LNCaP clone FGC (cell line): ENCODE measurements at places on chromosomes 1 and 21.
A peak's percentile ranks its signal among the peaks of the same experiment; 100 is the strongest.

GRCh38 chr1:168605443-168605842 lies 29.0 kb downstream of the XCL1 start:
- peak; percentile 46 for DNase-seq

GRCh38 chr1:27427329-27427728 lies 34.9 kb downstream of the GPR3 start:
- no peak for DNase-seq

- no peak for DNase-seq
Measured at GRCh38 chr1:87513966-87514660, 185.4 kb downstream of the LMO4 start.

DNA sequence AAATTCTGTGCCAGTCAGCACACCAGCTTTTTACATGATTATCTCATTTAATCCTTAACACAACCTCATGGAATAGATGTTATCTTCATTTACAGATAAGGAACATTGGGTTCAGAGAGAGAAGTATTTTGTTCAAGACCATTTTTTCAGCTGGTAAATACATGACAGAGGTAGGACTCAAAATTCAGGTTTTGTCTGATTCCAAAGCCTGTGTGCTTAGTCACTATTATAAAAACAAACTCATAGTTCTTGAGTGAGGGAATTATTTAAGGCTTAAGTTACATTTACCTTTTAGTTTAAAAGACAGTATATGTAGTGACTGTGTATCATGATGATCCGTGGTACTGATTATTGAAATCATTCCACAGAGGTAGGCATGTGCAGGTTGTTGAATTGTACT lies 125.2 kb downstream of the MAGI3 start:
- peak; percentile 19 for DNase-seq

GRCh38 chr1:63810936-63811469 lies 37.2 kb downstream of the ROR1 start:
- no peak for DNase-seq

DNA sequence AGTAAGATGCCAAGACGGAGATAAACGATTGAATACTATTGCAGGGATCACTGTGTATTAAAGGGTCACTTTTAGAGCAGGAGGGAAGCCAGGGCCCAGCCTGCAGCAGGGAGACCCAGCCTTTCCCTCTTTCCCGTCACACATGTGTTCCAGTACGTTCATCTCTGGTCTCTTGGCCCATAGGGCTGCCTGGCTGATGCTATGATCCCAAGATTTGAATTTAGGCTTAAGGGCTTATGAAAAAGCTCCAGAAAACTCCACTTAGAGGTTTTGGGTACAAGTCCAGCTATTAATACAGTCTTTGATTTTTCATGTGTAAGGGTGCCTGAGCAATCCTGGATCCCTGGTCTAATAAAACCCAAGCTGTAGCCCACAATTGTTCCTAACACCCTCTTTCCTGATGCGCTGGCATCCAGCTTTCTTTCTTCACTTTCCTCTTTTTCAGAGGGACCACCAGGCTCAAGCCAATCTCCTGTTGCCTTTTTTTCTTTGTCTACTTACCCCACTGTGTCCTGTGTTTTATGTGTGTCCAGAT lies 359.6 kb upstream of the USP24 start:
- DNase-seq, result no peak
